Activated T-helper 2 cell treated with anti-CD3 and anti-CD28 coated beads, Interferon-gamma antibody, Interleukin-2, Interleukin-4, amounts not matched to agents 10 μg/mL and 5 μg/mL and 100 μg/mL, durations not matched to agents 14 hours and 24 hours and 36 hours (primary cell): ENCODE measurements at places on chromosomes 16 and 17.

- DNase-seq: no peak
These were observed 442.3 kb upstream of the MON1B start for GRCh38 chr16:76748461-76749348.

- DNase-seq: no peak
These were observed 331.0 kb upstream of the CCL2 start for GRCh38 chr17:33924104-33924503.

GRCh38 chr17:18950346-18950745, 1.6 kb upstream of the SLC5A10 start:
- no peak for DNase-seq

- no peak for DNase-seq
These were observed 5.9 kb downstream of the AXIN1 start for GRCh38 chr16:346587-346986.
